Liver (tissue), 10 donors: ENCODE measurements at places on chromosomes 16 and 17. TPM values are rescaled to one million over a fixed set of nuclear protein-coding genes. Genes with fewer than 3 reads are reported as not detected.

The CDT1 gene
- 0.08 TPM for total RNA-seq

The CA5A gene
- 66.8 TPM for total RNA-seq

The CES5A gene
- total RNA-seq = not detected

The SUMO2 gene
- 20.9 TPM for total RNA-seq

The CHTF8 gene
- 56.9 TPM for total RNA-seq

The HS3ST6 gene
- not detected for total RNA-seq

The NUPR1 gene
- 10.9 TPM for total RNA-seq

The SMIM36 gene
- total RNA-seq = not detected

The RUSF1 gene
- 73.1 TPM for total RNA-seq

The LCMT1 gene
- total RNA-seq = 4.8 TPM

The MMP28 gene
- 0.75 TPM for total RNA-seq

The ZFHX3 gene
- 3.5 TPM for total RNA-seq

The TMEM204 gene
- total RNA-seq = 3.5 TPM

The ADAD2 gene
- not detected for total RNA-seq

The RRAD gene
- 0.14 TPM for total RNA-seq

The ABCC12 gene
- not detected for total RNA-seq

DNA sequence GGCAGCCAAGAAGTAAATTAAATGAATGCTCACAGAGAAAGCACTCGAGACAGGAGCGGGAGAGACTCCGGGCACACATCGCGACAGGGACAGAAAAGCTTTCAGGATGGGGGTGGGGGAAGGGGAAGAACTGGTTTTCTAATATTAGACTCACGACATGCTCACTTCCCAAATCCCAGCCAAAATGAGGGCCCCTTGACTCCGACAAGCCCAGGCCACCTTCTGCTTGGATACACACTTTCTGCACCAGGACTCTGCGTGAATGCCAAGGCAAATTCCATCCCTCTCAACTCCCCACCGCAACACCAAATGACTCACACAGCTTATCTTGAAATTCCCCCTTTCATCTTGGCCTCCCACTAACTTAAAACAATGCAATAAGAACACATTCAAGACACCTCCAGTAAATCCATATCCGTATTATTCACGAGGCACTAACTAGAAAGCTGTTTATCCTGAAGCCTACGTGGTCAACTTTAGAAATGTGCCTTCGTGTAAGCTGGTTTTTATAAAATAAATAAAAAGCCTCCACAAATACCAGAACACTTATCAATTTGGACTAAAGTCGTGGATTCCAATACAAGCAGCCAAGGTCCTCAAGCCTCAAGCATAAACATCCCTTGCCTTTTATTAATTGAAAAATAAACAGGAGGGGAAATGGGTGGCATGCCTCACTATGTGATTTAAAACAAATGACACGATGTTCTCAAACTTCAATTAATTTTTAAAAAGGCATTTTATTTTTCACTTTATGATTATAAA lies 46.1 kb downstream of the NXN start:
- H3K27me3 ChIP-seq = no peaks in the 10 kb centered on the region
- H3K4me3 ChIP-seq = no peak overlapping the region
- no peaks in the 10 kb centered on the region for H3K36me3 ChIP-seq
- no peak for DNase-seq
- peaks cover 4% of the 10 kb centered on the region for H3K4me1 ChIP-seq

- no peaks in the 10 kb centered on the region for H3K27me3 ChIP-seq
- peaks cover 48% of the 10 kb centered on the region for H3K4me1 ChIP-seq
- H3K4me3 ChIP-seq = no peak overlapping the region
Measured at GRCh38 chr17:77304051-77304745, 163.4 kb downstream of the SEC14L1 start.

- no peaks in the 10 kb centered on the region for H3K27me3 ChIP-seq
- no peak overlapping the region for H3K4me3 ChIP-seq
- H3K36me3 ChIP-seq = no peaks in the 10 kb centered on the region
- H3K27ac ChIP-seq = no peak overlapping the region
- DNase-seq = no peak
Measured at GRCh38 chr16:74842413-74842812, 67.8 kb upstream of the FA2H start.

- DNase-seq = peak; percentile 20
- H3K27me3 ChIP-seq = no peaks in the 10 kb centered on the region
- peaks cover 9% of the 10 kb centered on the region for H3K4me1 ChIP-seq
- no peak overlapping the region for H3K4me3 ChIP-seq
Measured at GRCh38 chr16:56360117-56361008, 65.0 kb downstream of the AMFR start.

- no peak overlapping the region for H3K4me3 ChIP-seq
- H3K27me3 ChIP-seq = no peaks in the 10 kb centered on the region
- H3K36me3 ChIP-seq = no peaks in the 10 kb centered on the region
- no peaks in the 10 kb centered on the region for H3K4me1 ChIP-seq
- no peak for DNase-seq
Measured at GRCh38 chr16:53865494-53865863, 161.5 kb downstream of the FTO start.

- no peak overlapping the region for H3K27ac ChIP-seq
- H3K4me3 ChIP-seq = no peak overlapping the region
- peaks cover 11% of the 10 kb centered on the region for H3K4me1 ChIP-seq
- peaks cover 3% of the 10 kb centered on the region for H3K36me3 ChIP-seq
Measured at GRCh38 chr17:57342963-57343589, 86.8 kb downstream of the MSI2 start.

GRCh38 chr17:80414508-80414802 lies 512 bp upstream of the ENDOV start:
- peaks cover 29% of the 10 kb centered on the region for H3K4me1 ChIP-seq
- no peak for DNase-seq
- H3K27me3 ChIP-seq = no peaks in the 10 kb centered on the region
- H3K27ac ChIP-seq = peak overlapping the region; percentile 93
- H3K4me3 ChIP-seq = peak overlapping the region; percentile 91

DNA sequence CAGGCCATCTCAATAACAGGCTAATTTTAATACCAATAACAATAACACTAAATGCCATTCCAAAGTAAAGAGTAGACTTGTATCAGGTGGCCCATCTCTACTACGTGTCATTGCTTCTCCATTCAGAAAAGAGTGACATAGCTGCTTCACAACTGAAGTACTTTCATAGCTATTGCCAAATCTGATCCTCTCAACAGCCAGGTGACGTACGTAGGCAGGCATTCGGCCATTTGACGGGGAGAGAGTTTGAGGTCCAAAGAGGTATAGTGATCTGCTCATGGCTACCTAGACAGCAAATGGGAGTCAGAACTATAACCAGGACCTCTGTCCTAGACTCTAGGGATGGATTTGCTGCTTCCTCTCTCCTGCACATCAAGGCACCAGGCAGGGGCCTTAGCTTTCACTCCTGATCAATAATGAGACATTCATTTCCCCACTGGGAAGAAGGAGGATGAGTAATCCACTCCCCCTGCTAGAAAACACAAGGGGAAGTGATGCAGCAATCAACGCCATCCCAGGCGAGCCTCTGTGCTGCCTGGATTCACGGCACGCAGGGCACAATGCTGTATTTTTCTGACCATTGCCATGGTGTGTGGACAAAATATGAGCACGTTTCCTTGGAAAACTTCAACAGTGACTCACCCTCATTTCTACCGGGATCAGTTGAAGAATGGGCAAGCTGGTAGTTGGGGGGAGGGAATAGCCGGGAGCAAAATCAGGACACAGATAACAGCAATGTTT lies 80.9 kb downstream of the SPACA3 start:
- H3K4me3 ChIP-seq = no peak overlapping the region
- no peak overlapping the region for H3K27ac ChIP-seq
- H3K4me1 ChIP-seq = no peaks in the 10 kb centered on the region
- no peak for DNase-seq
- no peaks in the 10 kb centered on the region for H3K36me3 ChIP-seq

DNA sequence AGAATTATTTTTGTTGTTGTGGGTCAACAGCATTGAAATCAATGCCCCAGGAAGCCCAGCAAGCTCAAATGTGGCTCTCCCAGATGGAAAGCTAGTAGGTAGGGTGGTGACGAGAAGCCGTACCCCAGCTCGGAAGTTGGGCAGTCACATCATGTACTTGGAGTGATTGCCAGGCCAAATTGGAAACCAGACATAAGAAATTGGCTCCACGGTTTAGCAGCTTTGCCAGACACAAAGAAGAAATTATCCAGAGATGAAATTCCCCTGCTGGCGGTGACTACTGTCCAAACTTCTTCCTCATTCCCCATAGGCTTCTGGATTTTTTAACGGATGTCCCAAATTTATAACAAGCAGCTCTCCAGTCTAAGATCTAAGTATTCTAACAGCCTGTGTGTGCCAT lies 95.9 kb downstream of the OR1D5 start:
- H3K4me3 ChIP-seq = no peak overlapping the region
- H3K27me3 ChIP-seq = no peaks in the 10 kb centered on the region
- peaks cover 4% of the 10 kb centered on the region for H3K36me3 ChIP-seq
- no peak overlapping the region for H3K27ac ChIP-seq
- no peak for DNase-seq
- H3K4me1 ChIP-seq = no peaks in the 10 kb centered on the region

DNA sequence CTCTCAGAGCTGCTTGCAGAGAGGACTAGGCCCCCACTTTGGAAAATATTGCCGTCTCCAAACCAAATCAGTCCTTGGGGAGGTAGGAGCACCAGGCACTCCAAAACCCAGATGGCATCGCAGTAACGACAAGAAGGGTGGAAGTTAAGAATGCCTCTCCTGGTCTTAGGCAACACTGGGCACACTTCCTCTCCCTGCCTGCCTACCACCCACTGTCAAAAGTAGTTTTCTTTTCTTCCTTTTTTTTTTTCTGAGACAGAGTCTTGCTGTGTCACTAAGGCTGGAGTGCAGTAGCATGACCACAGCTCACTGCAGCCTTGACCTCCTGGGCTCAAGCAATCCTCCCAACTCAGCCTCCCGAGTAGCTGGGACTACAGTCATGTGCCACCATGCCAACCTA lies 47.2 kb downstream of the SRL start:
- no peak overlapping the region for H3K27ac ChIP-seq
- H3K4me1 ChIP-seq = no peaks in the 10 kb centered on the region
- no peaks in the 10 kb centered on the region for H3K27me3 ChIP-seq
- no peaks in the 10 kb centered on the region for H3K36me3 ChIP-seq
- no peak for DNase-seq
- H3K4me3 ChIP-seq = no peak overlapping the region

GRCh38 chr16:22813223-22813947 lies 577 bp upstream of the HS3ST2 start:
- no peaks in the 10 kb centered on the region for H3K36me3 ChIP-seq
- peaks cover 5% of the 10 kb centered on the region for H3K4me1 ChIP-seq
- peak; percentile 59 for DNase-seq
- H3K27ac ChIP-seq = no peak overlapping the region
- H3K4me3 ChIP-seq = no peak overlapping the region
- peaks cover 6% of the 10 kb centered on the region for H3K27me3 ChIP-seq

DNA sequence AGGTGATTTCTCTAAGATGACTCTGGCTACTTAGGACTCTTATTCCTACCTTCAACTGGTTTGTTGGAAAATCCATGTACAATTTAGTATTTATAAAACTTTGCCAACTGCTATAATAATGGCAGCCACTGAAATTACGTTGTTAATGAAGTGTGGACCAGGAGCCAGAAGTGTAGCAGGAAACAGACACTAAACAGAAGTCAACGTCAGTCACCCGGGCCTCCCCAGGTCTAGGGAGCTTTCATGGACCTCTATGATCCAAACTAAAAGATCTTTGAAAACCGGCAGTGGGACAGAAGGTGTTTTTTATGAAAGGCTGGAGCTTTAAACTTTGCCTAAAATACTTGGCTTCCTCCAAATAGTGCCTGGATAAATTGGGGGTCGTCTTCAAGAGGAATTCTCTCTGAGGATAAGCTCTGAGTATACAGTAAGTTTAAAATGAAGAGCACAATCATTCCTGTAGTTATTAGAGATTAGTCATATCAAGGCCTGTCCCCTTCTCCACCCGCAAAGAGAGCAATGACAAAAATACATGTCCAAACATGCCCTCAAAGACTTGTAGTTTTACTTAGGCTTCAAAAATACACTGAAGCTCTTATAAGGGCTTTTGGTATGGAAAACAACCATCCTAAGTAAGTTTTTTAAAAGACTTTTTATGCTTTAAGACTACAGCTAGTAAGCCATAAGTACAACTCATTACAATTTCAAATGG lies 34.6 kb downstream of the DCUN1D3 start:
- peaks cover 40% of the 10 kb centered on the region for H3K4me1 ChIP-seq
- H3K4me3 ChIP-seq = no peak overlapping the region
- H3K27me3 ChIP-seq = no peaks in the 10 kb centered on the region
- no peak for DNase-seq
- peaks cover 3% of the 10 kb centered on the region for H3K36me3 ChIP-seq

- H3K27me3 ChIP-seq = no peaks in the 10 kb centered on the region
- no peaks in the 10 kb centered on the region for H3K4me1 ChIP-seq
- no peak overlapping the region for H3K4me3 ChIP-seq
- H3K36me3 ChIP-seq = no peaks in the 10 kb centered on the region
Measured at GRCh38 chr17:75160211-75160610, 5.9 kb upstream of the JPT1 start.

GRCh38 chr17:77214743-77215142 lies 74.0 kb downstream of the SEC14L1 start:
- H3K27ac ChIP-seq = no peak overlapping the region
- peak; percentile 60 for DNase-seq
- H3K27me3 ChIP-seq = no peaks in the 10 kb centered on the region
- H3K4me1 ChIP-seq = no peaks in the 10 kb centered on the region
- no peak overlapping the region for H3K4me3 ChIP-seq

- H3K36me3 ChIP-seq = no peaks in the 10 kb centered on the region
- no peaks in the 10 kb centered on the region for H3K4me1 ChIP-seq
- no peak overlapping the region for H3K27ac ChIP-seq
- H3K27me3 ChIP-seq = no peaks in the 10 kb centered on the region
- no peak for DNase-seq
Measured at GRCh38 chr17:83062011-83062817, 17.2 kb upstream of the METRNL start.

- no peaks in the 10 kb centered on the region for H3K27me3 ChIP-seq
- DNase-seq = no peak
- H3K27ac ChIP-seq = no peak overlapping the region
- H3K36me3 ChIP-seq = no peaks in the 10 kb centered on the region
Measured at GRCh38 chr16:59328961-59329360, 594.8 kb upstream of the GOT2 start.

GRCh38 chr17:27239046-27239445 lies 54.9 kb upstream of the WSB1 start:
- no peak overlapping the region for H3K27ac ChIP-seq
- no peaks in the 10 kb centered on the region for H3K27me3 ChIP-seq
- no peak for DNase-seq
- peaks cover 3% of the 10 kb centered on the region for H3K4me1 ChIP-seq
- no peaks in the 10 kb centered on the region for H3K36me3 ChIP-seq

DNA sequence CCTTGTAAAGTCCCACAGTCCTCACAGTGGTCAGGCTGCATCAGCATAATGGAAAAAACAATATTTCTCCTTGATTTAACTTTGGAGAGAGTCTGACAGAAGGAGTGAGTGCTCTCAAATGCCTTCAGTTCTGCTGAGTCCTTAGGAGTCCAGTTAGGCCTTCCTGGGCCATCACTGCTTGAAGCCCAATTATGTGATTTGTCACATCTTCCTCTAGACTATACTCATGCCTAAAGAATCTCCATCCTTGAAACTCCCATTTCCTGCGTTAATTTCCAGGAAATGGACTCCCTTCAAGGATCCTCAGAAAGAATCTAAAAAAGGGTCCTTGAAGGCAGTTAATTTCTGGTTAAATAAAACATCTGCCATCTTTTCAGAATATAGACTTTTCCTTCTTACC lies 52.8 kb downstream of the SLFN5 start:
- no peaks in the 10 kb centered on the region for H3K4me1 ChIP-seq
- H3K4me3 ChIP-seq = no peak overlapping the region
- H3K36me3 ChIP-seq = no peaks in the 10 kb centered on the region
- DNase-seq = no peak
